ENCODE measurements at places on chromosomes 1 and 21.

- DNase-seq = no peak
Observed at GRCh38 chr1:20192364-20192763, 6.0 kb upstream of the PLA2G2C start.

- DNase-seq = no peak
Observed at GRCh38 chr1:217052196-217052595, 329.0 kb upstream of the ESRRG start.

DNA sequence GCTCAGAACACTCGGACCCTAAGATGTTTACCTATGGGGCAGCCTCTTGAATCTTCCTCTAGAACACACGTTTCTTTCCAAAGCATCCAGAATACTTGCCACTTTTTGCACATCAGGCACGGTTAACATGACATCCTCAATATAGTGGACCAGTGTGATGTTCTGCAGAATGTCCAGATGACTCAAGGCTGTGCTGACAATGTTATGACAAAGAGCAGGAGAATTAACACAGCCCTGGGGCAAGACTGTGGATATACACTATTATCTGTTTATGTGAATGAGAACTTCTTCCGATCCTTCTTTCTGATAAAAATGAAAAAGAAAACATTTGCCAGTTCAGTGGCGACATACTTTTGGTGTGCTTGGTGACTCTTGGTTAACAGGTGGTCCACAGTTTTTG is 154.3 kb downstream of the PDE4B start:
- no peak for DNase-seq

DNA sequence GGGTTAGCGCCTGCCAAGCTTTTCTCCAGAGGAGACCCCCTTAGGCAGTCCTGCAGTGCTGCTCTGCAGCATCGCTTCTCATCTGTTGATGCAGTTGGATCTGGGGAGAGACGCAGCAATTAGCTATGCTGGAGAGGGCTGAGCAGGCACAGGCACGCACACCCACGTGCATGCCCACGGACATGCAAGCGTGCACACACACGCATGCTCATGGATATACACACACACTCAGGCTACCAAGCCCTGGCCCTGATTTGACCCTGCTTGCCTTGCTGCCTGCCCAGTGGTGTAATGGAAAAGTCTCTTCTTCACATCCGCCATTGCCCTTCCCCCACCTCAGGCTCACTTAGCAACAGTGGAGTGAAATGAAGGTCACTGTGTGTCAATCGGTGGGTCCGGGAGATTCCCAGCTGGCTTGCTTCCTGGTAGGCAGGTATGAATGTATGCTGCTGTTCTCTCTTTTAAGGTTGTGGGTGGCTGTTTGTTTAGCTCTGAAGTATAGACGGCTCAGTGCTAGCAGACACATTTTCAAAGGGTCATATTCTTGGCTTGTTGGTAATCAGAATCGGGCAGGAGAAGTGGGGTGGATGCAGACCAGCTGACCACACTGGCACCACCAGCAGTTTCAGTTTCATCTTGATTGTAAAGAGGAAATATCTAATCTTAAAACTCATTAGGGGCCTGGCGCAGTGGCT is 9.5 kb downstream of the ATP1B1 start:
- no peak for DNase-seq

- DNase-seq = no peak
Observed at GRCh38 chr1:34290831-34291230, 114.1 kb downstream of the C1orf94 start.

DNA sequence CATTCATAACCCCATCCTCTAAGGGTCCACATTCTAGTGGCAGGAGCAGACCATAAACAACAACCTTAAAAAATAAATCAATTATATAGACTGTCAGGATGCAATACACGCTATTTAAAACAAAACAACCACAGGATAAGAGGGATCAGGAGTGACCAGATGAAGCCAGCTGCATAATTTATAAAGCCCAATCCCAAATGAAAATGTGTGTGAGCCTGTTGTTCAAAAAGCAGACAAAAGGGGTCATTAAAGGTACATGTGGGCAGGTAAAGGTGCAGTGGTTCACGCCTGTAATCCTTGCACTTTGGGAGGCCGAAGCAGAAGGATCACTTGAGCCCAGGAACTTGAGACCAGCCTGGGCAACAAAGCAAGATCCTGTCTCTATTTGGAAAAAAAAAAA is 10.4 kb upstream of the LDLRAP1 start:
- DNase-seq = no peak

DNA sequence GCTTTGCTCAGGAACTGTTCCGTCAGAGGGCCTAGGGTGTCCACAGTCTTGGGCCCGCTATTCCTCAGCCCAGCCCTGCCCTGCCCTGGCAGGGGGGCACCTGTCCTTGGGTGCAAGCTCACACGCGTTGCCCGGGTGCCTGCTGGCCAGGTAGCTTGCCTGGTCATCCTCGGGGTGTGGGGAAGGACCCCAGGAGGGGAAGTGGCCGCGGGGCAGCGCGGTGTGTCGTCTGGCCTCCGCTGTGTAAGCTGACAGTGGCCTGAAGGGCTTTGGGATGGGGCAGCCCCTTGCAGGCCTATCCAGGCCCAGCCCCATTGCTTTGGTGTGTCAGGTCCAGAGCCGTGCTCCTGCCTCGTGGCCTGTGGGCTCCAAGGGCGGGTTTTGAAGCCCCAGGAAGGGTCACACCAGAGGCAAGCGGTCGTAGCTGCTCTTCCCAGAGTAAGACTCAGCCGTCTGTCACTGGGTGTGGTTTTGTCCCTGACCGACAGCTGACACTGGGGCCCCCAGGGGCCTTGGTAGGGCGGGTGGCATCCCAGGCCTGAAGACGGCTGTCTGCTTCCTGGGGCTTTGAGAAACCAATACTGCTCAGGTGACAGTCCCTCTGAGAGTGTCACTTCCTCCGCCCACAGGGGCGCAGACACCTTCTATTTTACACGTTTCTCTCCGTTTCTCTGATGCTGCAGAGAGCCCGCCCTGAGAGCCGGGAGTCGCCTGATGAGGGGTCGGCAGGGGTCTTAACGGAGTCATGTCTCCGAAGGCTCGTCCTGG is 72.1 kb downstream of the SKI start:
- DNase-seq = peak; percentile 70

DNA sequence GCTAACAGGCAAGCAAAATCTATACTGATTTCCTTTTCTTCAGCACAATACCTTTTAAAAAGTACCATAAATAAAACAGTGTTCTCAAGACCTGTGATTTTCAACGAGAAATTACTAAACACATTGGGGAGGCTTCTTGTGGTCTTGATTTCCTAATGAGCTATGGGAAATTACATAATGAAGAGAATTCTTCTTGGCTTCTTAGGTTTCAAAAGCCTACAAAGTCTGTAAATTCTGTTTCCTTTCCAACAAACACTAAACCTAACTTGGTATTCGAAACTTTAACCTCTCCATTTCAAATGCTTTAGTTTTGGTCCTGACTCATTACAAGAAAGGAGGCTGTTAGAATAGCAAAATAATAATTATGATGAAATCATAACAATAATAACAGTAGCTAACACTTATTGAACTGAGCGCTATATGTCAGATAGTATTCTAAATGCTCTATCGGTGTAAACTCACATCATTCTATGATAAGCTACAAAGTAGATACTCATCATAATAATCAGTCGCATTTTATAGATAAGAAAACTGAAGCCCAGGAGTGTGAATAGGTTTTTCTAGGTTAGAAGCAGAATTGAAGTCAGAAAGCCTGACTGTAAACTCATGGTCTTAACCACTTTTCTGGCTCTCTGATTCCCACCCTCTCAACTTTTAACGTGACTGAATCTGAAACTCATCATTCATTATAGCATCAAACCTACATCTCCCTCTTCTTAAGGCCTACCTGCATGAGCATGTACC is 486.7 kb downstream of the SMYD3 start:
- no peak for DNase-seq

GRCh38 chr1:150973258-150973835 is 1.3 kb downstream of the CERS2 start:
- peak; percentile 10 for DNase-seq

DNA sequence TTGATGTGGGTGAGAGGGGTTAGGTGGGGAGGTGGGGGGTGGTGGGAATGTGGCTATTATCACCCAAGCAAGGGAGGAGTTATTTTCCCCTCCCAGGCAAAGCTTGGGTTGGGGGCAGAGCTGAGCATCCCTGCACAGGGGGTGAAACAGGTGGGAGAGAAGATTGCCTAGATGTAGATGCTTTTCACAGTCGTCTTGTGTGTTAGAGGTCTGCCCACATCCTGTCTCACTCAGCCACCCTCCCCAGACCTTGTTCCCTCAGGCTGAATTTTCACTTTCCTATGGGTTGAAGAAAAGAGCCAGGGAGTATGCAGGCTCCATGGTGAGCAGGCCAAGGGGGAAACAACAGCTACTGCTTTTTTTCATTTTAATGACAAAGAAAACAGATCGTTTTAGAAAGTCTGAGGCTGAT is 223.5 kb downstream of the KIF26B start:
- no peak for DNase-seq

DNA sequence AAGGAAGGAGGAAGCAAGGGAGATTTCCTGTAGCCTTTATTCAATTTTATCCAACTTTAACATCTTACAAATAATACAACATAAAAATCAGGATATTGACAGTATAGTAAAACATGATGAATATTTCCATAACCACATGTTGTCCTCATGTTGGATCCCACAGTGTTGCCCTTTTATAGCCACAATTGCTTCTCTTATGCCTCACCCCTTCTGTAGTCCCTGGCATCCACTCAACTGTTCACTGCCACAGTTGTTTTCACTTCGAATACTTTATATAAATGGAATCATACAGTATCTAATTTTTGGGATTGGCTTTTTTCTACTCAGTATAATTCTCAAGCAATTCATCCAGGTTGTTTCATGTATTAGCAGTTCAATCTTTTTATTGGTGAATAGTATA is 44.8 kb downstream of the SRSF11 start:
- no peak for DNase-seq

GRCh38 chr1:20726932-20727745 is 5.4 kb downstream of the SH2D5 start:
- no peak for DNase-seq

DNA sequence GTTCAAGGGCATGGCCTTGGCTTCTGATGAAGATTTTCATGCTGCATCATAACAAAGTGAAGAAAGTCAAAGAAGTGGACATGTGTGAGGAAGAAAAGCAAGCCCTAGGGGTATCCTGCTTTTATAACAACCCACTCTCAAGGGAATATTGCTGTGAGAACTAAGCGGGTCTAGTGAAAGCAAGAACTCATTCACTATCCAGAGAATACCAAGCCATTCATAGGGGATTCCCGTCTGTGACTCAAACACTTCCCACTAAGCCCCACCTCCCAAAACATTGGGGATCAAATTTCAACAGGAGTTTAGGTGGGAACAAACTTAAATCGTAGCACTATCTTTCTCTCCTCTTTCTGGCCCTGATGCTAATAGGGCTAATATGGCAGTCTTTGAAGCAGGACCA is 98.5 kb upstream of the CTTNBP2NL start:
- DNase-seq = no peak

- DNase-seq = no peak
Observed at GRCh38 chr1:235960809-235961208, 94.1 kb upstream of the LYST start.

DNA sequence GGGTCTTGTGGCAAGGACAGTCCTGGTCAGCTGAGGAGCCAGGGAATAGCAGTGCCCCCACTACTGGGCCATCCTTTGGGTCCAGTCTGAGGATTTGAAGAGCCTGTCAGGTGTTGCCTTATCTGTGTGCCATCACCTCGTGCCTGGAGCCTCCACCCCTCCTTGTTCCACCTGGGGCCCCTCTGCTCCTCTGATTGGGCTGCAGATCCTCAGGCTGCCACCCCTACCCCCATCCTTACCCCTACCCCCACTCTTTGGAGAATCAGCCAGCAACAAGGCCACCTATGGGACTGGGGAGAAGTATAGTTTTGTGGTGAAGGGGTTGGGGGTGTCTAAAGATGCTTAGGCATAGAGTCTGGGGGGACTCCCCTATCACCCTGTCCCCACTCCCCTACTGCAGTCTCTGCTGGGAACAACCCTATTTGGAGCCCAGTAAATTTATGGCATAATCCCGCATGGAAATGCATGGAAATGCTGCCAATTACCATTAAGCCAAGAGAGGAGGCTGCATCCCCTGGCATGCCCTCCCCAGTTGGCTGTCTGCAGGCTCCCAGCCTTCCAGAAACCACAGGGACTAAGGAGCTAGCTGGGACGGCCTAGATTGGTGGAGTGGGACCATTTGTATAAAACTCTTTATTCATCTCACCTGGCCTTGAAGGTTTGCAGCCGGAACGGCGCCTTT is 142.7 kb upstream of the CSF3R start:
- no peak for DNase-seq

- no peak for DNase-seq
Observed at GRCh38 chr1:44531785-44532566, 126.9 kb downstream of the RNF220 start.

- no peak for DNase-seq
Observed at GRCh38 chr1:233695901-233696300, 82.0 kb downstream of the KCNK1 start.

DNA sequence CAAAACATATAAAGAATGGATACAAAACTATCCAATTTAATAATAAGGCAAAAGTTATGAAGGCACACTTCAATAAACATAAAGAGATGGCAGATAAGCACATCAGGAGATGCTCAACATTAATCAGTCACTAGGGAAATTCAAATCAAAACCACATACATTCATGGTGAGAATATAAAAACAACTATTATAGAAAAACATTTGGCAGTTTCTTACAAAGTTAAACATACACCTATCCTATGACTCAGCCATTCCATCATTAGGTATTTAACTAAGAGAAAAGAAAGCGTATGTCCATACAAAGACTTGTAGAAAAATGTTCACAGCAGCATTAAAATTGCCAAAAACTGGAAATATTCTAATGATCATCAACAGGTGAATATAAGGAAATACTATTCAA is 44.3 kb downstream of the KIFAP3 start:
- no peak for DNase-seq

DNA sequence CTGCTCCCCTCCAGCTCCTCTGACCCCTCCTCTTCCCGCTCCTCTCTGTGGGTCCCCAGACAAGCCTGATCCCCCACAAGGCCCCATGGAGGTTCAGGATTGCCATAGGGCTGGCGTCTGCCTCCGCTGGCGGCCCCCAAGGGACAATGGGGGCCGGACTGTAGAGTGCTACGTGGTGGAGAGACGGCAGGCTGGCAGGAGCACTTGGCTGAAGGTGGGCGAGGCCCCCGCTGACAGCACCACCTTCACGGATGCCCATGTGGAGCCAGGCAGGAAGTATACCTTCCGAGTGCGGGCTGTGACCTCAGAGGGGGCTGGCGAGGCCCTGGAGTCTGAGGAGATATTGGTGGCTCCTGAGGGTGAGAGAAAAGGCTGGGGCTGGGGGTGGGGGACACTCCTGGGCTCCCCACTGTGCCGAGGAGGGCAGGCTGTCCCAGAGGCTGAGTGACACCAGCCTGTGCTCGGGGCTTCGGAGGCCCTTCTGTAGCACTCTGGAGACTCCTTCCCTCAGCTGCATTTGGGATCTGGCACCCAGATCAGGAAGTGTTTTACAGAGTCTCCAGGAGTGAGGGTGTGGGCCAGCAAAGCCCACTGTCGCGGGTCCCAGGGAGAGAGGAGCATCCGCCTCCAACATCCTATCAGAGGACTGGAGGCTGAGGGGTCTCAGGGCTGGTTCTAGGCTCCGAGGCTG is 25.9 kb downstream of the IGFN1 start:
- no peak for DNase-seq

GRCh38 chr1:81781749-81782148 is 19.0 kb upstream of the ADGRL2 start:
- DNase-seq = no peak

- no peak for DNase-seq
Observed at GRCh38 chr1:8422510-8423268, 104.8 kb downstream of the SLC45A1 start.

- DNase-seq = no peak
Observed at GRCh38 chr1:44251989-44252671, 38.9 kb downstream of the DMAP1 start.
